Smooth muscle cell of the coronary artery (primary cell): ENCODE measurements at places on chromosomes 5 and 9. TPM values are rescaled to one million over a fixed set of nuclear protein-coding genes. Genes with fewer than 3 reads are reported as not detected.

FGF18 gene
- total RNA-seq: 0.12 TPM in 1 of 2 replicates, not detected in the other

CAVIN4 gene
- total RNA-seq: 1.1 and 1.4 TPM in 2 replicates

NPDC1 gene
- 9.5 and 11.6 TPM in 2 replicates for total RNA-seq

GLDC gene
- total RNA-seq: 0.83 and 4.2 TPM in 2 replicates

ZNF883 gene
- 2.6 and 4.0 TPM in 2 replicates for total RNA-seq
